ENCODE measurements at places on chromosomes 2 and 18.

DNA sequence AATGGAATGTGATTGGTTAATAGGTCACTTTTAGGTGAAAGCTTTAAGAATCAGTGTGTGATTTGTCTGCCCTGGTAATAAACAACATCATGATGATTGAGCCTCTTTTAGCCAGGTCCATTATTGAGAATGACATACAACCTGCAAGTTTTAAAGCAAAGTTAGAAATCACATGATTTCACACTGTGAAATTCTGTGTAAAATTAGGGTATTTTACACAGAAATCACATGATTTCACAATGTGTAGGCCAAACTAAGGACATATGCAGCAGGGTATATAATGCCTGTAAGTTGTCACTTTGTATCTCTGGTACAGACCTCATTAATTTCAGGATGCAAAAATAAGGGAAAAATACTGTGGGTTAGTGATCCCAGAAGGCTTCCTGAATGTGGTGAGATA lies 16.7 kb downstream of the PSMD14 start:
- no peak for DNase-seq

DNA sequence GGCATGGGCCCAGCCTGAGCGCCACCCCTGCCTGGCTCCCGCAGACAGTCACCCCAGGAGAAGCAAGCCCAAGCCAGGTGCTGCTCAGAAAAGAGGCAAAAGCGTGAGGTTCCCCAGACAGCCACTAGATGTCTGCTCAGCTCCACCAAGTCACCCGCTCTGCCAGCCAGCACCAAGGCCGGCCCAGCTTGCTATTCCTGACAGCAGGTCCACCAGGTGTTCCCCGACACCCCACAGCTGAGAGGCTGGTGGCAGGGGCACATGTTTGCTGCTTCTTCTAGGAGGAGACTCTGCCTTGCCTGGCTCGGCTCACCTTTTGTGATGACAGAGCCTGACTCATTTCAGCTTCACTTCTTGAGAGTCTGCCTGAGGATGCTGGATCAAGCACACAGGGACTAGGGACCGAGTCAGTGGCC lies 206.7 kb downstream of the MGAT5 start:
- no peak for DNase-seq

GRCh38 chr2:36376319-36376765 lies 20.8 kb downstream of the CRIM1 start:
- DNase-seq: no peak

DNA sequence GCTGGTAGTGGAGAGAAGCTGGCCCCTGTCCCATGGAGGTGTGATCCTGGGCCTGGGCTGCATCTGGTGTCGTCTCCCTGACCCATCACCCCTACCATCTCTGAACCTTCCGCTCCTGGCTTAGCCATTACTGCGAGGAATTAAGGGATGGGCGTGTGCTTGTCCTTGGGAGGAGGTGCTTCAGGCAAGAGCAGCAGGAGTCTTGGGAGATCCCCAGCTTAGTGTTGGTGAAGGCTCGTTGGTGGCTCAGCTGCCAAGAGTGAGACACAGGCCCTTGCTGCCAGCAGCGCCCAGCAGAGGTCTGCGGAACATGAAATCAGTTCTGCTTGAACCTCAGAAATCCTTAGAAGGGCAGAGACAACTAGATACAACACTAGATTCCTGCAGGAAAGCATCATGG lies 59.9 kb upstream of the TGFA start:
- no peak for DNase-seq

DNA sequence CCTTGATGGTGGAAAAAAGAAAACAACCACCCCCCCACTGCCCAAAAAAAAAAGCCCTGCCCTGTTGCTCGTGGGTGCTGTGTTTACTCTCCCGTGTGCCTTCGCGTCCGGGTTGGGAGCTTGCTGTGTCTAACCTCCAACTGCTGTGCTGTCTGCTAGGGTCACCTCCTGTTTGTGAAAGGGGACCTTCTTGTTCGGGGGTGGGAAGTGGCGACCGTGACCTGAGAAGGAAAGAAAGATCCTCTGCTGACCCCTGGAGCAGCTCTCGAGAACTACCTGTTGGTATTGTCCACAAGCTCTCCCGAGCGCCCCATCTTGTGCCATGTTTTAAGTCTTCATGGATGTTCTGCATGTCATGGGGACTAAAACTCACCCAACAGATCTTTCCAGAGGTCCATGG lies 28.0 kb downstream of the MAL start:
- no peak for DNase-seq

DNA sequence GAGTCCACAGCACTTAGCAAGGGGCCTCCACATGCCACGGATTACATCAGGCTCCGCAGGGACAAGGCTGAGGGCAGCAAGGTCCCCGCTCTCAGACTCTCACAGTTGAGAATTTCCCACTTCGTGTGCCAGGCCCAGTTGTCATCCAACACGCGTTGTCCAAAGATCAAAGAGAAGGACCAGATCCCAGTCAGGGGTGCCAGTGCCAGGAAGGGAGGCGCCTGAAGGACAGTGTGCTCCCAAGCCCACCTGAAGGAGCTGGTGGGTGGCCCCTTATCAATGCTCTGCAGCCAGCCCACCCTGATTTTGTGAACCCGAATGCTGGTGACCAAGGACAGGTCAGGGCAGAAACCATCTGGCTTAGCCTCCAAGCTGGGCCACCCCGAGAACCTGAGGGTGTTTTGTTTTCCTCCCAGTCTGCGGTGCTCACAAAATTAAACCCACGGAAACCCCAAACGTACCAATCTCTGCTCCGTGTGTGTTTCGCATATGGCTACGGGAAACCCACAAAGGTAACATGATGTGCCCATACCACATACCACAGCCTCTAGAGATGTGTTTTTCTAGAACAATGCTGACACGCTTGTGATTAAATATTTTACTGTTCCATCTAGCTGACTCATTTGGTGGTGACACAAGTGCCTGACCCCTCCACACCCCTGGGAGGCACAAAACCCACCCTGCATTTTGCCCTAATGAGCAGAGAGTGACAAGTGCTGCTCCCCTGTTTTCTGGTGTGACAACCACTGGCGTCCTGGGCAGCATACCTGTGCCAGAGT lies 24.5 kb downstream of the CRACDL start:
- DNase-seq: no peak
